ENCODE measurements at places on chromosomes 3 and 15.
A peak's percentile ranks its signal among the peaks of the same experiment; 100 is the strongest.

DNA sequence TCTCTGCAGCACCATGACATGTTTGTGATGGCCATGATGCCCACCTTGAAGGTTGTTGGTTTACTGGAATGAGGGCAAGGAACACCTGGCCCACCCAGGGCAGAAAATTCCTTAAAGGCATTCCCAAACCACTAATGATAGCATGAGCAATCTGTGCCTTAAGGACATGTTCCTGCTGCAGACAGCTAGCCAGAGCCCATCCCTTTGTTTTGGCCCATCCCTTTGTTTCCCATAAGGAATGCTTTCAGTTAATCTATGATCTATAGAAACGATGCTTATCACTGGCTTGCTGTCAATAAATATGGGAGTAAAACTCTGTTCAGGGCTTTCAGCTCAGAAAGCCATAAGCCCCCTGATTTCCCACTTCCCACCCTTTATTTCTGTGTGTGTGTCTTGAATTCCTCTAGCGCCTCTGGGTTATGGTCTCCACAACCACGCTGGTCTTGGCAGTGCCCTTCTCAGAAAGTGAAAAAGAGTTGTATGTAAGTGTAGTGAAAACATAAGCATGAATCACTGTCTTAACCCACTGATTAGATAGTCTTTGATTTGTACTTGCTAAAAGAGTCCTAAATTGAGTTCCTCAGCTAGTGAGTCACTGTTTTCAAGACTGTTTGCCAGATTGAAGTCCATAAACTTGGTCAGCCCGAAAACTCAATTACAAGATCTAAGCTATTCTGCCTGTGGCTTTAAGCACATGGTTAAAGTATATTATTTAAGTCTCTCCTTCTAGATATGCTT is 19.0 kb upstream of the CCR2 start:
- peak; percentile 87 for DNase-seq

DNA sequence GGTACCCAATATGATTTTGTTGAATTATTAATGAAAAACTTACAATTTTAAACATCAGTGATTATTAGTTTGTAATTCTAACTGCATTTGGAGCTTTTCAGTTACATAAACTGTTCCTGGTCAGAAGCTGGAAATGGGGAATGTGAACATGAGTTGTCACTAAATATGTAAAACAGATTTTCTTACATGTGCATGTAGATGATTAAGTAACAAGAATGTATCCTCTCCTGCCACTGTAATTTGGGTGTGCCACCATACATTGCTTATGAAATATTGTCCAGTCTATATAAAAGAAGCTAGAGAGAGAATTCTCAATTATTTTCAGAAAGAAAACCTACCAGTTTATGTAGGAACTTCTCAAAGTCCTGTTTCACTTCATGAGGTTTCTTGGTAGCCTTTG is 91.6 kb upstream of the FGF7 start:
- no peak for DNase-seq

DNA sequence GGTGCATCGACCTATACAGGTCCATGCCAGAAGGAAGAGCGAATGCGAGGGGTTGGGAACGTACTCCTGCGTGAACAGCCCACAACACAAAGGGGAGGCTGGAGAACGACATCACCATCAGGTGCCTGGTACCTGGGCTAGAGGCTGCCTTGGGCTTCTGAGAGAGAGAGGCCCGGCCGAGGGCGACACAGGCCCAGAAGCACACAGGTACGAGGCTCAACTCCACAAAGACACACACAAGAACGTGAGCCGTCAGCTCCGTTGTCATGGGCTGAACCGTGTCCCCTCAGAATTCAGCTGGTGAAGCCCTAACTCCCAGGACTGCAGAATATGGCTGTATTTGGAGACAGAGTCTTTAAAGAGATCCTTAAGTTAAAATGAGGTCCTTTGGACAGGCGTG is 134.3 kb downstream of the ATP10A start:
- DNase-seq, result no peak

DNA sequence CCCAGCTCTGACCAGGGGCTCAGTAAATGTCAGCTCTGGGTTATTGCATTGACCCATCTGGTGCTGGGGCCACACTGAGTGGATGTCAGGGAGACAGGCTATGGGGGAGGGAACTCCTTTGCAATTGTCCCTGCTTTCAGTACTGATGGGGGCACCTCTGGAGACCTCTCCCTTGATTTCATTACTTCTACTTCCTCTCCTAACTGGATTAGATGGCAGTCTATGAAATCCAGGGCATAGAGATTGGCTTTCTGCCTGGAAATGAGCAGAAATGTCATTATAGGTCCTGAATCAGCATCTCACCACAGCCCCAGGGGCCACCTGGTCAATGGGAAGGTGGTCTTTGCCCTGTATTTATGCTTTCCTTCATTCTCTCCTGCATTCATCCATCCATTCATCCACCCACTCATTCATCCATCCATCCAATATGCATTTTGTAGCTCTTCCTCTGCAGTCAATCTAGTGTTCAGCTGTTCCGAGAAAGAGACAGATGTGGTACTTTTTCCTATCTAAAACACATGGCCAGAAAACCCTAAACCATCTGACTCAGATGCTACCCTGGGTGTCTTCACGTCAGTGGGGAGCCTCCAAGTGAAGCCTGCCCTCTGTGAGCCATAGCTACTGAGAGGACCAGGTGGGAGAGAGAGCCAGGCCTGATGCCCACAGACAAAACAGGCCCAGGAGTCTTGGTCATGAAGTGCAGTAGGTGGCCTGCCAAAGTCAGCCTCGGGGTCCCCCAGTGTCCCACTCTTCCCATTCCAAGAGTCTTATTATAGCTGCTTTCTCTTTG is 57.1 kb downstream of the CCDC33 start:
- no peak for DNase-seq

DNA sequence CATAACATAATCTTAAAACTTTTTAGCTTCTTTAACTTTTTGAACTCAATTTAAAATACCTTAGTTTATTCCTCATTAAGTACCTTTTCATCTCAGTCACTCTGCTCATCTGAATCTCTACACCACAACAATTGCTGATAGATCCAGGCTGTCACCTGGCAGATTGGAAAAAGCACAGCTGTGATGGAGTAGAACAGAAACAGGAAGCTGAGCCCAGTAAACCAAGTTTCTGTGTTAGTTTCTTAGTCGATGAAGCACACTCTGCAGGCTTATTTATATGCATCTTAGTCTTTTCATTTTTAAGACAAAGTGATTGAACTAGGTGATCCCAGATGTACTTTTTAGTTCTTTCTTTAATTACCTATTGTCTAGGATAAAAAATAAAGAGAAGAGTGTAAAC is 1398.0 kb upstream of the ALCAM start:
- no peak for DNase-seq

DNA sequence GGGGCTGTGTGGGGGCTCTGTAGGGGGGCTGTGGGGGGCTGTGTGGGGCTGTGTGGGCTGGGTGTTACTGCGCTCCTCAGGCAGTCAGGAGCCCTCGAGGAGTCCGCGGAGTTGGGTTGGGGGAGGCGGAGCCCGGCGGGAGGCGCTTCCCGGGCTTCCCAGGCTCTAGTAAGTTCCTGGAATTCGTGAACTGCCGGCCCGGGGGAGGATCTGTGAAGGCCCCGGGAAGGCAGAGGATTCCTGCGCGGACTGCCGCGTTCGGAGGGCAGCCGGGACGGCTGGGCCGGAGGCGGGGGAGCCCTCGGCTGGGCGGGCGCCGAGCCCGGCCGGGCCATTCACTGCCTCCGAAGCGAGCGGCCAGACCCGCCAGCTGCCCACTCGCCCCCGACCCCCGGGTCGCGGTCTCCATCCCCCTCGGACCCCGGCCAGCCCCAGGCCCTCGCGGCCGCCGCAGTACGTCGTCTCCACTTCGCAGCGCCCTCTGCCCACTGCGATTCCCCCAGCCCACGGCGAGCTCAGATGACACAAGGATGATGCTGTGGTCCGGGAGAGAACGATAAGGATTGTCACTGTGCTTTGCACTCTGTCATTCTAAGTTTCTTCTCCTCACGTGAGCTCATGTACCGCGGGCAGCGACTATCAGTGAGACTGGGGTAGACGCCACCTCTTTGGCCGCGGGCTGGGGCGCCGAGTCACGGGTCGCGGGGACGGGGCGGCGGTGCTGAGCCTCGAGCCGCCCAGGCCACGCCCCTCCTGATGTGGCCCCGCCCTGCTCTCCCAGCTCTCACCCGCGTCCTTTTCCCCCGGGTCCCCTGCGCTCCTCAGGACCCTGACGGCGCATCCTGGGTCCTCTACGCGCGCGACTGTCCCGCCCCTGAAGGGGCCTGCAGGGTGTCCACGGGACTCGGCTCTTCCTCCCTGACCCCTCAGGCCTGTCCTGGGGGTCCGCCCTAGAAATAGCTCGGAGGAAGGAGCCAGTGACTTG is 65.3 kb downstream of the KLF13 start:
- peak; percentile 32 for DNase-seq

- DNase-seq, result no peak
Measured at GRCh38 chr3:62361824-62362223, 11.5 kb downstream of the FEZF2 start.

GRCh38 chr3:24012589-24013269 is 67.6 kb downstream of the NR1D2 start:
- DNase-seq, result no peak

DNA sequence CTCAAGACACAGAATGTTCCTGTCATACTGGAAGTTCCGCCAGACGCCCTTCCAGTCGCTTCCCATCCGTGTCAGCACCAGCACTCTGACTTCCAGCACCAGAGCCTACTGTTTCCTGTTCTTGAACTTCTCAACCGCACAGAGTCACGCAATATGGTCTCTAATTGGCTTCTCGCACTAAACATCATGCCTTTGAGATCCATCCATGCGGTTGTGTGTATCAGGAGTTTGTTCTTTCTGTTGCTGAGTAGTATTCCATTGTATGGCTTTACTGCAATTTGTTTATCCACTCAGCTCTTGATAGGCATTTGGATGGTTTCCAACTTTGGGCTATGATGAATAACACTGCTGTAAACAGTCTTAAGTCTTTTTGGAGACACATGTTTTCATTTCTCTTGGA is 112.1 kb downstream of the LRRK1 start:
- DNase-seq, result no peak

DNA sequence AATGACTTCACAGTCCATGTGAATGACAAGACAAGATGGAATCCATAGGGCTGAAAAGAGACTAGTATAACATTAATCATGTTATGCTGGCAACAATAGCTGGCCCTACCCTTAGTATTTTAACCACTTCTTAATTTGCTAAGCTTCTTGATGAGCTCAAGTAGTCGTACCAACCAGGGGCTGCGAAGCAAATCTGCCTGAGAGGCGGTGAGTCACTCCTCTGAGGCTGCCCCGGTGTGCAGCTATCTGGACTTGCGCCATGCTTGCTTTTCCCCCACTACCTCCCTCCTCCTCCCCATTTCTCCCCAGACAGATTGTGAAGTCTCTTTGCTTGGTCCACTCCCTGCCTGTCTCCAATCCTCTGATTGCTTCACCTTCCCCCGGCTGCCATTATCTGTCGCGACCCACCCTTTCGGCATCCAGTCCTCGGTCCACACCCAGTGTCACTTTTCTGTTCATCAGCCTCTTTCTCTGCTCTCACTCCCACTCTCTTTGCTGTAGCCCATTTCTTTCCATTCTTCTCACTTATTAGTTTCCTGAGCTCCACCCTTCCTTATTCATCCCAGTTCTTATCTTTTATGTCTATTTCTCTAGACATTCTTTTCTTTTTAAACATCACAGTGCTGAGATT is 42.7 kb downstream of the DUT start:
- peak; percentile 88 for DNase-seq

- DNase-seq, result no peak
Measured at GRCh38 chr3:4983739-4984510, 4.7 kb downstream of the BHLHE40 start.

DNA sequence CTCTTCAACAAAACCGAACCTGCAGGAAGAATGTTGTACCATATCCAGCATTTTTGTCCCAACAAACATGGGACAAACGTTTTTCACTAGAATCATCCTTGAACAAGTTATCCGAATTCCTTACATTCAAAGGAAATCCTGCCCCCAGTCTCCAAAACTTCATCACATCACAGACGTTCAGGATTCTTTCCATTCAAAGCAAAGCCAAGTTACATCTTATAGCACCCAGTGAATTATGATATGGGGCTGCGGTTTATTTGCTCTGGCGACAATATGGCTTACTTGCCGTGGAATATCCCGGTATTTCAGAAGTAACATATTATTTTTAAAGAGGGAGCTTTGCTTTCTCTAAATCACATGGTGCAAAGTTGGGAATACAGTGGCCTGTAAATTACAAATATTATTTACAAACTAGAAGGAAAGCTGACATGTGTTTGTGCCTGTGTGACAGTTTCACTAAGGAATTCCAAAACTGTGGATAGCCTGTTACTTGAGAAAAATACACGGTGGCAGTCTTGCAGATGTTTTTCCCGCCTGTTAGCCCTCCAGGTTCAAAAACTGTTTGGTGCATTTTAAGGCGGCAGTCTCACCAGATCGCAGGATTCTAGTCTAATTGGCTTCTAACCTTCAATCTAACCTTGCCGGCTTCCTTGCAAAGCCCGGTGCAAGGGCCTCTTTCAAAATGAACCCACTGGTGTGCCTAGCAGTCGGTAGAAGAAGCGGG is 736 bp upstream of the MBNL1 start:
- no peak for DNase-seq

DNA sequence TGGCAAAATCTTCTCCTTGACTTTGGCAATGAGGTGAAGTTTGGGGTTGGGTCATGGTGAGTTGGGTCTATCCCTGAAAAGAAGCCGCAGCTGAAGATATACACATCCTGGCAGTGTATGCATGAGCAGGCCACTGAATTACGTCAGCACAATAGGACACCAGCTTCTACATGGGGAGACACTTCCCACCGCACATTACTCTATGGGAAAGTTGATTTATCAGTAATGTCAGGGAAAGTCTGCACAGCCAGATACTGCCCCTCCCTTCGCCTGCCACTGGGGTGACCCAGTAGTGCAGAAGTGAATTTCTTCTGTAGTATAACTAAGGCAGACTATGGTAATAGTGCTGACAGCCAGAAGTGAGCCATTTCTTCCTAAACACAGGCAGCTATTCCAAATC is 245.0 kb downstream of the NTRK3 start:
- no peak for DNase-seq

DNA sequence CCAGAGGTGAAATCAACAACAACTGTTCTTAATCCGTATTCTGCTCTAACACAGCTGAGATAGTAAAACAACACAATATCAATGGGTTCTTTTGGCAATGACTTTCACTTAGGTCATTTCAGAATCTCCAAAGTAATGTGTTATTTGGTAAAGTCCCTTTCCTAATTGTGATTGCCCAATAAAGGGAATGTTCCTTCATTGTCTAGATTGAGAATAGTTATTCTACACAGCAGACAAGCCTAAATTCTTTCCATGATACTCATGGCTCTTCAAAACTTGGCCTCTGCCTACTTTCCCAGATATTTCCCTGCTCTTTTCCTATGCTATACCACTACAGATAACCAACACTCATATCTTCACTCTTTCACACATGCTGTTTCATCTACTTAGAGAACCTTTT is 219.8 kb downstream of the FMN1 start:
- DNase-seq, result peak; percentile 24
